ENCODE measurements at places on chromosomes 3 and 15.

GRCh38 chr15:96353930-96354730 lies 23.6 kb downstream of the NR2F2 start:
- DNase-seq: peak; percentile 71

- DNase-seq: no peak
Observed at GRCh38 chr3:190847436-190847835, 15.1 kb downstream of the GMNC start.

GRCh38 chr3:103085465-103085864 lies 650.6 kb downstream of the ZPLD1 start:
- no peak for DNase-seq

- no peak for DNase-seq
Observed at GRCh38 chr3:196867155-196867506, 589 bp upstream of the SENP5 start.

- no peak for DNase-seq
Observed at GRCh38 chr15:51855612-51856011, 26.2 kb downstream of the TMOD3 start.

GRCh38 chr15:70051948-70052633 lies 45.6 kb downstream of the TLE3 start:
- no peak for DNase-seq

- no peak for DNase-seq
Observed at GRCh38 chr15:85311647-85312046, 68.8 kb upstream of the AKAP13 start.

- DNase-seq: no peak
Observed at GRCh38 chr3:129463716-129464115, 23.7 kb downstream of the IFT122 start.

Data from fibroblast of mammary gland (primary cell).